ENCODE measurements at places on chromosomes 4 and X.

DNA sequence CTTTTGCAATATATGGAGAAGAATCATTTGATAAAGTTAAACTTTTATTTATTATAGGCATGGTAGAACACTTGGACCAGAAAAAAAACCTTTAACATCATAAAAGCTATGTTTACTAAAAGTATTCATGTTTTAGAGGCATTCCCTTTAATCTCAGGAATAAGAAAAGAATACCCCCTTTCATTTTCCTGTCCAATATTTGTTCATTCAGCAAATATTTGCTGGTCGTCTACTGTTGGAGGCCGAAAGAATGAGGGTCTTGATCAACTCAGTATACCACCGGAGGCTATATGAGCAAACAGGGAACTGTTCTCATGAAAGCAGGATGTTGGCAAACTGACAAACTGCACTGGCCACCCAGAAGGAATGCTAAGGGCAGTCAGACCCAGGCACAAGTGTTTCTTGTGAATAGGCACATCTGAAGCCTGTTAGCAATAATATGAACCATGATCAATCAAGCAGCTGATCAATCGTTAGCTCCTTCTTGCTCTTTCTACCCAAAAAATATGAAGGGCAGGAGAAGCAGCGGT, 480.8 kb upstream of the FAT1 start:
- no peak for DNase-seq

GRCh38 chr4:94226763-94227162, 19.1 kb downstream of the SMARCAD1 start:
- DNase-seq = no peak

DNA sequence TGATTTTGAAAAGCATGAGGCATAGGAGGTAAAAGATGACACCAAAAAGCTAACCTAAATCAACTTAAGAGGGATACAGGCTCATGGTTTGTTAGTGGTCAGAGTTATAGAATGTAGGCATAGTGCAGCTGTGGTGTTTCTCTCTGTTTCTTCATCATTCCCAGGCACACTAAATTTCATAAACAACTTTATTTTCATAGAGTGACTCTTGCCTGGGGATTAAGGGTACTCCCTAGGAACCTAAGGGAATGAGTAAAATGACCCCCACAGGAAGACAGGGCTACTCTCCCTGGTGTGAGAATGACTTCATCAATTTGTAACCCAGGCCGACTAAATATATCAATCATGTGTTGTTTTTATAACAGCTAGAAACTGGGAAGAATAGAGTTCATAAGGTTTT, 11.1 kb downstream of the FABP2 start:
- DNase-seq = no peak

DNA sequence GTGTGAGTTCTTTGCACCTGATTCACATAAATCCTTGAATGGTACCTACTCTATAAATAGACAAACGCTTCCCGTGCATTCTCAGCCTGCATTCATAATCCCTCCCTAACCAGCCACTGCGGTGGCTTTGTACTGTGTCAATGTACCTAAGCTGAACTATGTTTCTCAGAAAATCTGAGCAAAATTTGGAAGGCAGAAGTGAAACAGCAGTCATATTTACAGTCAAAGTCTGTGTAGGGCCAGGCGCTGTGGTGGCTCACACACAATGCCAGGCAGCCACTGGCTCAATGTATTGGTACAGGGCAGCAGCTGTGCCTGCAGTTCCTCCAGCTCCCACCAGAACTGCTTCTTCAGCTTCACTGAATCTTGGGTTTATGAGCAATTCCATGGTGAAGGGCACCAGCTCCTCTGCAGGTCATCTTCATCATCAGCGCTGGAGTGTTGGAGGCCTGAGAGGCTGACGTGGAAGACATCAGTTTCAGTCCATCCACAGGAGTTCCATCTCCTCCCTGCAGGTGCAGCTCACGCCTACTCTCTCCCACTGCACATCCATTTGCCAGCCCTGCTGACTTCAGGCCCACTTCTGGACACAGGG, 32.3 kb upstream of the IRF2 start:
- no peak for DNase-seq

DNA sequence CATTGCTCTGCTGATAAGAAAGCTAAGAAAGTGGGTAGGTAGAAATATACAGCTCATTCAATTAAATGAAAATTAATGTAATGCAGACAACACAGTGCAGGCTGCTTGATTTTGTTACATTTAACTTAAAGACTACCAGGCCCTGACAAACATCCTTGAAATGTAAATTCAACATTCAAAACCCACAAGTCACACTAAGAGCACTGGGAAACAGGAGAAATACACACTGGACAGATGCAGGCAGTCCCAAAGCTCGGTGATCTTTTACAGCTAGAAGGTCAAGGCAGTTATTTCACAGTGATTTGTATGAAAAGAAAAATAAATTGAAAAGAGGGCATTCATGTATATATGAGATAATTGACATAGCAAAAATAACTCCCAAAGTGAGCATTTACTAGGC, 94.3 kb upstream of the PLAC1 start:
- DNase-seq = peak; percentile 30

DNA sequence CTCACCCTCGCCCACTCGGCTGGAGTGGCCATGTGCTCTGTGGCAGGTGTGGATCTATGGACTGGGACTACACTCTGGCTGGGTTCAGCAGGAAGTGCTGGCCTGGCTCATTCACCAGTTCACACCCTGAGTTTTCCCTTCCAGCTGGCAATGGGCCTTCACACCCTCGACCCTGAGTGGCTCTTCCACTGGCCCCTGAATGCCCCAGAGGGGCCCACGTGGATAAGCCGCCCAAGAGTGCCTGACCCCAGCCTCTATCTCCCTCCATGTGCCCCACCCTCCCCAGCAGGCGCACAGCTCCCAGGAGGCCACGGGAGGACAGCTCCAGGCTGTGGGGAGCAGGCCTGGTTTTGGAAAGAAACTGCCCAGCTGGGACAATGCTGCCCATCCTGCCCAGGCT, 234.1 kb downstream of the AFAP1 start:
- DNase-seq = no peak

- no peak for DNase-seq
These were observed 322.5 kb upstream of the GATB start for GRCh38 chr4:152083338-152083737.

DNA sequence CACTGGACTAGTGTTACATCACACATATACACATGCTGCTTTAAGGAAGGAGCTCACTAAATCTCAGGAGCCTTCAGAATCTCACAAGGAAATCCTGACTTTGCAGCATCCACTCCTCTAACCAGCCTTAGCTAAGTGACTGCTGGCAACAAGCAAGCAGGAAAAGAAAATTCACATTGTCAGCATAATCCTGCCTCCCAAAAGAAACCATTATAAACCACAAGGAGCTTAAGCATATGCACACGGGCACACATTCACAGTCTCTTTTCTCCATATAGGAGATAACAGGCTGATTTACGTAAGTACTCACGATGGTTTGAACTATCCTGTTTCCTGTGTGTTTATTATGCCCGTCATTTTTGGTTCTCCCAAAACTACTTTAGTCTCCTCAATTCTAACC, 136.3 kb downstream of the TMEM144 start:
- DNase-seq = no peak

DNA sequence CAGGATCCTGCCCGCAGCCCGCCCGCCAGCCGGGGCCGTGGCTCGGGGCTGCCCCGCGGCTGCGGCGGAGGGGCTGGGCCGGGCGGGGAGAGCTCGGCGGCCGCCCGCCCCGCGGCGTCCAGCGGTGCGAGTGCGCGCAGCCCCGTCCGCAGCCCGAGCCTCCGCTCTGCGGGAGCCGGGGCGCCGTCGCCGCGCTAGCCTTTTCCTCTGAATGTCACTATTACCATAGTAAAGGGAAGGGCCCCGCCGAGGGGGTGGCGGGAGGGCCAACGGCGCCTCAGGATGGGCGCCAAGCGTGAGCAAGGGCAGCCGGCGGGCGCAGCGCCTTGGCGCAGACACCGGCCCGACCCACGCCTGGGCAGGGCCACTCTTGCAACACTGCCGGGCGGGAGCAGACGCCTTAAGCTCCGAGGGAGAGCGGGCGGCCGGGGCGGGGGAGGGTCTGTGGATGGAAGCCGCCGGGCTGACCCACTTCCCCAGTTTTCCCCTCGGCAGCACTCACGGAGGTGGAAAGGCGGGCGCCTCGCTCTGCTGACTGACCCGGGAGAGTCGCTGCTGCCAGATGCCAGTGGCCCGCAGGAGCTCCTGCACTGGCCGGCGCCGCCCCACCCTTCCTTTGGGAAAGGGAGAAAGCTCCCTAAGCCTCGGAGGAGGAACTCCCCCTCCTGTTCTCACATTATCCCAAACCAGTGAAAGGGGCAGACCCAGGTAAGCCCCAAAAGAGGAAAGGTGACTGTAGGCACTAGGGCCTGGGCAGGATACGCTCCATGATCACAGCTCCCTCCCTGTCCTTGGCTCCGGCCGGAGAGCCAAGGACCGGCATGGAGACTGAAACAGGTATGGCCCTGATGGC, 329.4 kb downstream of the HNRNPD start:
- DNase-seq = peak; percentile 48

DNA sequence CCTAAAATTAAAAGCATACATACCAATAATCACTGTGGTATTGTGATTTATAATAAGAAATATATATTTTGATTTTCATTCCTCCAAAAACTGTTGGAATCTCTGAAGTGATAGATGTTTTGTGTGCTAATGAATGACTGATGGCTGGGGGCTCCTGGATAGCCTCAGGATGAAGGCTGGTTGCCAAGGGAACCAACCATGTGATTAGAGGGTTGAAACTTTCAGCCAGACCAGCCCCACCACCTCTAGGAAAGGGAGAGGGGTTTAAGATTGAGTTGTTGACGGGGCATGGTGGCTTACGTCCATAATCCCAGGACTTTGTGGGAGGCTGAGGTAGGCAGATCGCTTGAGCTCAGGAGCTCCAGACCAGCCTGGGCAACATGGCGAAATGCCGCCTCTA, 34.0 kb downstream of the HS6ST2 start:
- no peak for DNase-seq

GRCh38 chrX:30863974-30864373, 25.1 kb downstream of the TAB3 start:
- no peak for DNase-seq

DNA sequence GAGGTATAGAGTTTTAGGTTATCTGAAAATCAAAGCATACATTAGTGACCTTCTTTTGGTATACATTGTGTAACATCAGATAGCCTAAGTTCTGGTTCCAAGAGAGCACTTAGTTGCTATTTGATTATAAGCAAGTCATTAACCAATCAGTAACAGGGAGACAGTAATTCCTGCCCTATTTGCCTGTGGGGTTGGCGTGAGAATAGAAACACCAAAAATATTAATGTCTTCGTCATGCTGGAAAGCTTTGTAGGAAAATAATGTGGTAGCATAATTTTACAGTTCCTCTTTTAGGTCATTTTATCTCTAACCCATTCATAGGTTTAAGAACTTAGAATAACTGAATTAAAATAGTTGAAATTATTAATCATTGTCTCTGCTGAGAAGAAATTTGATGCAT, 37.8 kb downstream of the NPNT start:
- no peak for DNase-seq

DNA sequence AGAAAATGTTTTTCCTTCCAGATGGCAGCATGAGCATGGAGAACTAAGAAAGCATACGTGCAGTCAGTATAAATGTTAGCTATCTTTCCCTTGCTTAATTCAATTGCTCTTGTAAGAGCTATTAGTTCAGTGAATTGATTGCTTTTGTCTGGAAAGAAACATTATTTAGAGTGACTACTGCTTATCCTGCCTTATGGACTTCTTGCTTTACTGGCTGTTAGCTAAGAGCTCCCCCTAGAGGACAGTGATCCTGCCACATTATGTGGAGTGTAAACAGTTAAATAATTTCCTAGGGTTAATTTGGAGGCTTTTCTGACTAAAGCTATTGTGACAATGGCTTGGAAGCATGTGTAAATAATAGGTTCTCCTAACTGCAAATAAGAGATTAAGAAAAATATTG, 1402.4 kb downstream of the FAM133A start:
- DNase-seq = peak; percentile 52

Measured in fibroblast of skin of right biceps (primary cell).